Adrenal gland (tissue), 19 donors: ENCODE measurements at places on chromosomes 5 and 9. TPM values are rescaled to one million over a fixed set of nuclear protein-coding genes. Genes with fewer than 3 reads are reported as not detected.

GRCh38 chr9:127942216-127943010 lies 4.8 kb upstream of the DPM2 start:
- H3K27ac ChIP-seq, result no peak overlapping the region
- no peaks in the 10 kb centered on the region for H3K27me3 ChIP-seq
- no peaks in the 10 kb centered on the region for H3K36me3 ChIP-seq
- peaks cover 18% of the 10 kb centered on the region for H3K4me1 ChIP-seq
- DNase-seq, result peak; percentile 77

DNA sequence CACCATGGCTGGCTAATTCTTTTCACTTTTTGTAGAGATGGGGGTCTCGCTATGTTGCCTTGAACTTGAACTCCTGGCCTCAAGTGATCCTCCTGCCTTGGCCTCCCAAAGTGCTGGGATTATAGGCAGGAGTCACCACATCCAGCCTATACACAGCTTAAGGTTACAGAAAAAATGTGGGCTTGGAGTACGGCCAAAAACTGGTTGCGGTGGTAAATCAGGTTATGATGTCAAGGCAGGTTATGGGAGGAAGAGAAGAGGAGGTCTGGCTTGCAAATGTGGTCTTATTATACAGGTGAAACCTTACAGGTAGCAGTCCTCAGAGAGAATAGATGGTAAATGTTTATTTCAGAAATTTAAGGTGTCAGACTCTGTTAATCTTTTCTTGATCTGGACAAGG lies 30.7 kb upstream of the SYK start:
- H3K36me3 ChIP-seq, result no peaks in the 10 kb centered on the region
- H3K27me3 ChIP-seq, result no peaks in the 10 kb centered on the region
- no peak for DNase-seq
- H3K4me1 ChIP-seq, result no peaks in the 10 kb centered on the region
- no peak overlapping the region for H3K4me3 ChIP-seq

The FOXD4 gene
- not detected for total RNA-seq

The C9orf153 gene
- 0.94 TPM for total RNA-seq

The NSMF gene
- total RNA-seq, result 47.6 TPM
